ENCODE measurements at places on chromosomes 4 and X. TPM values are rescaled to one million over a fixed set of nuclear protein-coding genes. Genes with fewer than 3 reads are reported as not detected.

Gene CXorf49
- not detected for total RNA-seq

Gene TMEM271
- total RNA-seq = not detected

Gene RNF150
- 0.30 TPM for total RNA-seq

Gene PDLIM5
- 31.2 TPM for total RNA-seq
